ENCODE measurements at places on chromosomes 3 and 15.

- no peak for DNase-seq
Measured at GRCh38 chr3:3170998-3171397, 8.5 kb downstream of the CRBN start.

DNA sequence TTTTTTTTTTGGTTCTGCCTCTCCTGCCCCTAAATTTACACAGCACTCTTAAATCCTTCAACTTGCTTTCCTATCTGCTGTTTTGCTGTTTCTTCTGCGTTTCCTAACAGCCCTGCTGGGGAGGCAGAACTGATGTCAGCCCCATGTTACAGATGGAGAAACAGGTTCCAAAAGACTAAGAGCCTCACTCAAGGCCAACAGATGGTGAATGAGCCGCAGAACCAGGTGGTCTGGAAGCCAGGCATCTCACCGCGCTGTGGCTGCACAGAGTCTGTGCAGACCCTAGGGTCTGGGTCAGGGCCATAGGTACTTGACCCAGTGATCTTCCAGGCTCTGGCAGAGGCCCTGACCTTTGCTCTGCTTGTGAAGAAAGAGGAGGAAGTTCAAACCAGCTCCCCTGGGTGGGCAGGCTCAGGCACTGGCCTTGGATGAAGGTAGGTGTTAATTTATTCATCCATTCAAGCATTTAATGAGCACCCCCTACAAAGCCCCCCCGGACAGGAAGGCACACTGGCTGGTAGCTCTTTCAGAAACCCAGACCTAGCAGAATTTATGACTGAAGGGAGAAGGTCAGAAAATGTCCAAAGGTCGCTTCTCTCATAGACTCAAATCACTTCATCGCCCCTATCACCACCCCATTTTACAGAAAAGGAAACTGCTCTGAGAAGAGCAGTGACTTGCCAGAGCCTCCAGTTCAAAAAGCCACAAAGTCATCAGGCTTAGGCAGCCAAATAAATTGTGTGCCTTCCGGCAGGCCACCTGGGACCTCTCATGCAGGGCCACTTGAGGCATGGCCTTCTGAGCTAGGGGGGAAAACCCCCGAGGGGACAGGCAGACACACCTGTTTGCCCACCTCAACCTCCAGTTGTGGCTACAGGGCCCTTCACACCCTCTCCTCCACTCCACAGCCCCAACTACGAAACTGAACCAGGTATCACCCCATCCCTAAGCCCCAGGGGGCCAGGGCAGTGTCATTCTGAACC lies 2.7 kb downstream of the CHDH start:
- DNase-seq = no peak

GRCh38 chr3:87084868-87085267 lies 93.9 kb upstream of the VGLL3 start:
- DNase-seq = no peak

DNA sequence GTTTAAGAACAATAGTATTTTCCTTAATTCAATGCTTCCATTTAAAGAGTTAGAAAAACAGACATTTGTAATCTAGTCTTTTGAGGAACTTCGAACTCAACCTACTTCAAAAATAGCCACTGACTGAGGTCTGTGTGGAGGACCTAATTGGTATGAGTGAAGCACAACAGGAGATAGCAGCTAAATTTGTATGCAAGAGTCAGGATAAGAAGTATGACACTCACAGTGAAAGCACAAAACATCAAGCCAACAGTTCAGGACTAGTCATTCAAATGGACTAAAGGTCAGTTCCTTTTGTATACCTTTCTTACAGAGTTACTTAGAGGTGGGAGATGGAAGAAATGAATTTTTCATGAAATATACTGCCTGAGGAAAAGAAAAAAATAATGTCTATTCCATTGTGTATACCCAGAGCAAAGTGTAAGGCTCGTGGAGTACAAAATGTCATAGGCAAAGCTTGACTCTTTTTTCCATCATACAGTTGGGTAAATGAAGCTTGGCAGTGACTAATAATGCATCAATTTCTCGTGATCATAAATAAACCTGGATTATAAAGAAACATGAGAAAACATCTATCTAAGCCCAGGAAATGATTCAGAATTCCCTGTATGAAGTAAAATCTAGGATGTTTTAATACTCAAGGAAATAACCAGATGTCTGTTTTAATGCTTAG lies 1005.2 kb upstream of the CADM2 start:
- DNase-seq = no peak

DNA sequence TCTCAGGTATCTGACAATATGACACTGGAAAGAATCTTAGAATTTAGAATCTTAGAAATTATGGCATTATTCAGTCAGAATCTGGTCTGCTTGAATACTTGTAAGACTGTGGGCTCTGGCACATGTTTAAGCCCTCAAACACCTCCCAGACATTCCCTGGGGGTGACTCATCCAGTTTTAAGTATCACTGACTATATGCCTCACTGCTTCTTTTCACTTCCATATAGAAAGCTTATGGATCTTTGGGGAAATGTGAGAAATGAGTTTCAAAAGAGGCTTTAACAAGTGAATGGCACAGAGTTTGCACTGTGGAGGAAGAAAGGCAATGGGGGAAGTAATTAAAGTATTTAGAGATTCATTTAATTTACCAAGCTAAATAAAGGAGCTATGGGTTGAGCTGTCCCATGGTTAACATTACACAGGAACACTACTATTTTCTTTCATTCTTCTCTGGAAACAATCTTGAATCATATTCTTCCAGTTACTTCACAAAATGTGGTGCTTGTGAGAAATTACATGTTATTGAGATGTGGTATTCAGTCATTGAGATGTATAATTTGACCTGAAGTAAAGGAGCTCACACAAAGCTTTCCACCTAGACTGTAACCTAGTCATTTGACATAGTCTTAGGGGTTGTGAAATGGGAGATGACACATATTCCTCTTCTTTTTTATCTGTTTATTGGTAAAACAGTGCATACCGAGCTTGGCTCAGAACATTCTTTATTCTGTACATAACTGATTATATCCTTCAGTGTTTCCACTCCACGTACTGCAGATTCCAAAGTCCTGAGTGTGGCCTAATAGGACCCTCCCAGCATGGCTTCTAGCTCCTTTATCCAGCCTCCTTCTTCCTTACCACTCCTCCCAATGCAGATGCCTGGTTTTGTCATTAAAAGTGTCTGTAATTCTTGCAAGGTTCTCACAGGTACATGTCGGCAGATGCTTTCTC lies 544.6 kb upstream of the NECTIN3 start:
- no peak for DNase-seq

GRCh38 chr15:57732526-57733331 lies 26.2 kb downstream of the POLR2M start:
- peak; percentile 31 for DNase-seq

DNA sequence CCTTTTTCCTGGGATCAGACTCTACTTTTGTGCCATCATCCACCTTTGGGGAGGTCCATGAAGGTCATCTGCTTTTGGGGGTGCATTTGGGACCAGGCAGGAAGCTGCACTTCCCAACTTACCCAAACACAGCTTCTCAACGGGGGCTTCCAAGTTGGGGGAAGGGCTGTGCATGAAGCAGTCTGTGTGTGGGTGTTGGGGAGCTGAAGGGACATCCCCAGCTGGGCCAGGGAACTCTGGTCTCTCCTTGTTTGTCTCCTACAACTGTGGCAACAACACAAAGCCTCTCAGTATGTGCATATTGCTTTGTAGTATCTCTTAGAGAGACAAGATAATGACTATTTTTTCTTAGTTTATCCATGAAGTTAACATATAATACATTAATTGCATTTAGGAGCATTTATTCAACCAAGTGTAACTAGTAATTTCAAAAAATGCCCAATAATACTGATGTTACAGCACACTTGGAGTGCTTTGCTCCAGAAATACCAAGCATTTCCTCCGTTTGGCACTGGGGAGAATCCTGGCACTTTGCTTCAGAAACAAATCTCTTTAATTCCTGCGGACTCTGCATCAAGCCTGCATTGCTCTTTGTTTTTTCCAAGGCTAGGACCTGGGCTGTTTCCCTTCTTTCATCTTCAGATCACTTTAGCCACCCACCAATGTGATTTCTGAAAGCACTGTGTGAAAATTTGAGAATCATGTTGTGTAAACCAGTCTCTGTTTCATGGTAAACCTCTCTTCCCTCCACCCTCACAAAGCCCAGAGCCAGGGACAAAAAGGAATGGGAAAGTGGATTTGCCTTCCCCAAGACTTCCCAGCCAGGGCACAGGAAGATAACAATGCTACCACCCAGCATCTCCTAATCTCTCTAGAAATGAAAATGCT lies 126.2 kb upstream of the PFN2 start:
- DNase-seq = no peak

DNA sequence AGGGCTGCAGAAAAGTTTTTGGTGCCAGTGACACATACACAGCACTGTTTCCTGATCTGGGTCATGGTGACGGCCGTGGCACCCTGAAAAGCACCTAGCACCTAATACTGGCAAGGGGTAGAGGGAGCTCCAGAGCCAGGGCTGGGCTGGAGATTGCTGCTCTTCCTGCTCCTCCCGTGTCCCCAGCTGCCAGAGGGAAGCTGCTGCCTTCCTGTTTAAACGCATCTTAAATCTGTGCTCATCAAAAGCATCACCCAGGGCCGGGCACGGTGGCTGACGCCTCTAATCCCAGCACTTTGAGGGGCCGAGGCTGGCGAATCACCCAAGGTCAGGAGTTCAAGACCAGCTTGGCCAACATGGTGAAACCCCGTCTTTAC lies 156.7 kb upstream of the MEF2A start:
- peak; percentile 49 for DNase-seq

GRCh38 chr15:84956199-84956598 lies 25.5 kb upstream of the PDE8A start:
- no peak for DNase-seq

- no peak for DNase-seq
Measured at GRCh38 chr3:42876940-42877720, 1.5 kb upstream of the CYP8B1 start.

DNA sequence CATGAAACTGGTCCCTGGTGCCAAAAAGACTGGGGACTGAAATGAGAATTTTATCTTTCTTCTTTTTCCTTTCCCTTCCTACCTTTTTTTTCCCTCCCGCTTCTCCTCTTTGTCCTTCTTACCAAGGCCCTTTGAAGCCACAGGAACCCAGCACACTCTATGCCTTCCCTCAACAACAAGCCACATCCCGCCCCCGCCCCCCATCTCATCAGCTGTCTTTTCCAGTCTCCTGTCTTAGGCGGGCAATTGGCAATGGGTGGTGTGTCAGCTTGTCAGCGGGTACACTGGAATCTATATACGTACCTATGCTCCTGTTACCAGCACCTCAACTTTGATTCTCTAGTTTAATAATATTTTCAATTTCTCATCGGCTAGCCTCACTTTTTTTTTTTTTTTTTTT lies 56.3 kb upstream of the CHD2 start:
- no peak for DNase-seq

- no peak for DNase-seq
Measured at GRCh38 chr3:100697723-100698285, 11.5 kb upstream of the TFG start.

DNA sequence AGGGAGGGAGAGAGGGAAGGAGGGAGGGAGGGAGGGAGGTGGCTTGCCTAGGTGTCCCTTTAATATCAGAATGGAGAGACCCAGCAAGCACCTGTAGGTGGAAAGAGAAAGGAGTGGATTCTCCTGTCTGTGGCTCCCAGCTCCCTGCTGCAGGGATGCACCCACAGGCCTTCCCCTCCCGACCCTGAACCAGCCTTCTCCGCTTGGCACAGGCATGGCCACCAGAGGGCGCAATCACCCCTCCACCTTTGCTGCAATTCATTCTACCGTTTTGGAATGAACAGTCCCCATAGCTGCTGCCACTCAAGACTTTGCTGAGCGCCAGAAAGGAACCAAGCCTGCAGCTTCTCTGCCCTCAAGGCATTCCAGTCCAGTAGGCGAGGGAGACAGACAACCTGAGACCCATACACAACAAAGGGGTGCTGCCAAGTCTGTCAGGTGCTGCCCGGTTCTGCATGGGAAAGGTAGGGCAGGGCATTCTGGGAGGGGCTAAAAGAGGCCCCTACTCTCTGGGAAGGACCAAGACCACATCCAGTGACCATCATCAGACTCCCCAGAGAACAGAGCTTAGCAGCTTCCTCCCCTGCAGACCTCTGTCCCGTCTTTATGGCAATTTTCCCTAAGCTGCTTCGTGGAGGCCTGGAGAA lies 4.9 kb downstream of the TLR9 start:
- DNase-seq = peak; percentile 30

GRCh38 chr15:78360958-78361718 lies 21.0 kb downstream of the CRABP1 start:
- DNase-seq = no peak

- no peak for DNase-seq
Measured at GRCh38 chr3:23809294-23809693, 3.5 kb downstream of the UBE2E1 start.

DNA sequence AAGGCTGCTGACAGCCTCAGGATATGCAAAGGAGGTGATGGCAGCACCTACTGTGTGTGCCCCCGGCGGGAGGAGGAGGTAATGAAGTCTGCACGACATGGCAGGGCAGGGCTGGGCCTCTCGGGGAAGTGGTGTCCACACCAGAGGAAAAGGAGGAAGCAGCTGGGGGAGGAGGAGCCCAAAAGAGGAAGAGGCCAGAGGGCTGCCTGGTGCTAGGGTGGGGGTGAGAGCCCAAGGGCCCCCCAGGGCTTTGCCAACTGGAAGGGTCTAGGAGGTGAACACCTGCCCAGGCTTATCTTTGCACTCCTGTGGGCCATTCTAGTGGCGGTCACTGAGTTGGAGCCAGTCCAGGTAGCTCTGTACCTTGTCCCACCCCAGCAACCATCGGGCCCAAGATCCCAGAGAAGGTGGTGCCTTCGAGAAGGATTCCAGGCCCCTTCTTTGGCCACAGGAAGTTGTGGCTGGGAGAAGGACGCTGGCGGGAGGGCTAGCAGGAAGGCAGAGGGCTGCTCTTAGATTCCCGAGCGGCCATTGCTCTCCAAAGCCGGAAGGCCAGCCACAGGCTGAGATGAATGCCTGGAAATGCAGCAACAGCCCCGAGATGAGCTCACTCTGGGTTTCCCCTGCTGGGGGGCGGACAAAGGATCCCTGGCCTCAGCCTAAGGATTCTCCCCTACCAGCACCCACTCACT lies 7.0 kb downstream of the GNAI2 start:
- no peak for DNase-seq

DNA sequence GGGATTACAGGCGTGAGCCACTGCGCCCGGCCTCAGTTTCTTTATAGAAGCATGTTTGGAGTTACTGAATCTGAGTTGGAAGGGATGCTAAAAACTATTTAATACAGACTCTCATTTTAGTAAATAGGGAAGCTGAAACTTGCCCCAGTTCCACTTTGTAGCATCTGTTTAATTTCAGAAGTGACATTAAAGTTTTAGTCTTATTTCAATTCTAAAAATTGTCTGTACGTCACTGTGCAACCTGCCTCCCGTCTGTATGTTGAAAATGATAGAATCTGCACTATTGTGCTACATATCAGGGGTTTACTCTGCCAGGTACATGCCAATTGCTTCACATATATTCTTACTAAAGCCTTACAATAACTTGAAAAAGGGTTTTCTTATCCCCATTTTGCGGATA lies 15.3 kb downstream of the CNOT10 start:
- no peak for DNase-seq

DNA sequence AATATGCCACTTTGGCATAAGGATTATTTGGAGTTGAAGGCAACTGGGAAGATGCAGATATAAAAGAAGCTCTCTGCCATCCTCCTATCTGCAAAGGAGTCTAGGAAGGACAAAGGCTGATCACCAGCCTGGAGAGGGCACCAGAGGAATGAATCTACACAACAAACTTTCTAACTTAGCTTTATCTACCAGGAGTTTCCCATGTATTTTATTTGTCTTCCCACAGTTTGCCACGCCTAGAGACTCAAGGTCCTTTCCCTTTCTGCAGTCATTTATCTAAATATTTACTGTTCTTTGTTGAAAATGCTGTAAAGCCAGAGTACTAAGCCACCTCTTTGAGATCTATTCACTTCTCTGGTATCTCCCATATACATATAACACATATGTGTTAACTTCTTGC lies 32.2 kb downstream of the GPR176 start:
- no peak for DNase-seq

All from NCI-H1694 (cell line).